ENCODE measurements at places on chromosomes 13 and 19.

- DNase-seq, result no peak
Observed at GRCh38 chr13:49086722-49087121, 111.0 kb downstream of the FNDC3A start.

- DNase-seq, result no peak
Observed at GRCh38 chr13:94351292-94351990, 128.0 kb downstream of the DCT start.

- DNase-seq, result peak; percentile 9
Observed at GRCh38 chr13:81957121-81957520, 1616.2 kb upstream of the SPRY2 start.

GRCh38 chr13:26721251-26722121, 39.1 kb downstream of the GPR12 start:
- DNase-seq, result no peak

DNA sequence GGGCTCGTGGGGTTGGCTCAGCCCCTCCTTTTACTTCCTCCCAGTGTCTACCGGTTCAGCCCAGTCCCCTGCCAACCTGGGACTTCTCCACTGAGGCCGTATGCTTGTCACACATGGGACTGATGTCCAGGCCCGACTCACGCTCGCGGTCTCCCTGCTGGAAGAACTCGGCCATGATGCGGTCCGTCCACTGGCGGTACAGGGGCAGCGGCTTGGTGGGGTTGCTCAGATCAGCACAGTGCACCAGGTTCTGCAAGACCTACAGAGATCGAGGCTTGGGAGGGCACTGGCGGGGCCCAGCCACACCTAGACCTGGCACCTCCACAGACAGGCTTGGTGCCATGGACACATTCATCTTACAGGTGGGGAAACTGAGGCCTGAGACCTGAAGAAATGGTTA, 7.8 kb upstream of the RAB3A start:
- DNase-seq, result no peak

GRCh38 chr13:35349673-35350278, 126.7 kb downstream of the MAB21L1 start:
- DNase-seq, result no peak

- DNase-seq, result no peak
Observed at GRCh38 chr13:108797354-108797753, 167.9 kb downstream of the MYO16 start.

DNA sequence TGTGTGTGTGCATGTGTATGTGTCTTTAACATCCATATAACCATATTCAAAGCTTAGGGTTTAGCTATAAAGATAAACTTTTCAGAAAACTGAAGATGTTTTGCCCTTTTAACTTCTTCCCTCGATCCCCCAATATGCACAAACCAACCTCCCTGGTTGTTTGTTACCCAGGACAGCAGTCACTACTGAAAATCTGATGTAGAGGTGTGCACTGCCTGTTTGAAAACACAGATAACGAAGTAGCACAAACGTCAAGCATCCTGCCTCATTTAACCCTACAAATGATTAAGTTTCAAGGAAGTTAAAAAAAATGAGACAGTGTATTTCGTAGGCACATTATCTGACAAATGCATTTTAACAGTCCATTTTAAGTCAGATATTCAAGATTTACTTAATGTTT, 3.6 kb downstream of the TNFSF11 start:
- no peak for DNase-seq

GRCh38 chr19:2586196-2586595, 110.3 kb downstream of the GADD45B start:
- DNase-seq, result no peak

GRCh38 chr19:54646331-54646841, 16.1 kb downstream of the LILRB1 start:
- DNase-seq, result no peak

All from NT2/D1 (cell line).